GM12865 (cell line): ENCODE measurements at places on chromosomes 2 and 18.

GRCh38 chr18:36798738-36799473 is 29.9 kb downstream of the TPGS2 start:
- no peak for DNase-seq

GRCh38 chr2:99238599-99238998 is 16.9 kb downstream of the LYG2 start:
- DNase-seq: no peak

DNA sequence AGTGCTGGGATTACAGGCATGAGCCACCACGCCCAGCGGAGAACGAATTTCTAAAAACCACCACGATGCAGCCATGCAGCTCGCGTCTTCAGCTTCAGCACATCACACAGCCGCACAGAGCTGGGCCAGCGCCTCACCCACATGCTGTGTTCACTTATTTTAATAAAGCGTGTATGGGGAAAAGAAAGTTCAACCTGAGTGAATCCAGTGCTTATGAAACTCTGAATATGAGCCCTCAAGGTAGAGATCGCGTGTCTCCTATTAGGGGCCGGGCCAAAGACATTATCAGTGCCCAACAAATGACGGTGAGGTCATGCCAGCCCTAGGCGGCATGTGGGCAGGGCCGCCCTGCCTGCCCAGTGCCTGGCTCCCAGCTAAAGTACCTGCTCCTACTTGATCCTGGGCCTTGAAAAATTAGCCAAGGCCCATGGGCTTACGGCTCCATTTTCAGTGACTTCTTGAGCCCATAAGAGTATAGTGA is 44.3 kb downstream of the SPRED2 start:
- peak; percentile 93 for DNase-seq

DNA sequence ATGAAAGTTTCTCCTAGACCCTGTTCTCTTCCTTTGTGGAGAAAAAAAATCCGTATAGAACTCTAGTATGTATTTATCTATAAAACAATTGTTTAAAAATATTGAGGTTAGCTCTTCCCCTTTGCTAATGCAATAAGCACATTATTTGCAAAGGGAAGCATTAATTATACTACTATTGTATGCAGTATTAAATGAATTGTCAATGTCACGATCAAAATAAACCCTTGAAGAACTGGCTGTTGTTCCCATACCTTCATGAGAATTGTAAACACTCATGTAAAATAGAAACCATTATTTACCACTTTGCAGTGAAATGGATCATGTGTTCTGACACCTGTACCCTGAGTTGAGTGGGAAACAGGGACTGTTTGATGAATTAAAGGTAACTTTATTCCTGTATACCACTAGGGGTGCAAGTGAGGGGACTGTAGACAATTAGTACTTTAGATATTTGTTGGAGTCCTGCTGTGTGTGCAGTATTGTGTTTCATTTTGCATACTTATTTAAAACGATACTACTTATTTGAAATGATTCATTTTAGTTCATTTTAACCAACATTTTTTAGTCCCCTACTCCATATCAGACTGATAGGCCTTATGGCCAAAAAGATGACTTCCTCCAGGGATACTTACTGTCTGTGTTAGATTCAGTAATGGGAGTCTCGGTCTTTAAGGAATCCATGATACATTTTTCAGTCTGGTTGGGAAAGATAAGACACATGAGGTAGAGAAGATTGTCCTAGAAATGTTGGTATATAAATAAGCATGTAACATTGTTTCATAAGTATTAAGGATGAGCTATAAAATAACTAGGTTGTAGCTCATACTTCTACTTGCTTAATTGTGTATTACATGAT is 7.9 kb downstream of the PKP4 start:
- peak; percentile 46 for DNase-seq

DNA sequence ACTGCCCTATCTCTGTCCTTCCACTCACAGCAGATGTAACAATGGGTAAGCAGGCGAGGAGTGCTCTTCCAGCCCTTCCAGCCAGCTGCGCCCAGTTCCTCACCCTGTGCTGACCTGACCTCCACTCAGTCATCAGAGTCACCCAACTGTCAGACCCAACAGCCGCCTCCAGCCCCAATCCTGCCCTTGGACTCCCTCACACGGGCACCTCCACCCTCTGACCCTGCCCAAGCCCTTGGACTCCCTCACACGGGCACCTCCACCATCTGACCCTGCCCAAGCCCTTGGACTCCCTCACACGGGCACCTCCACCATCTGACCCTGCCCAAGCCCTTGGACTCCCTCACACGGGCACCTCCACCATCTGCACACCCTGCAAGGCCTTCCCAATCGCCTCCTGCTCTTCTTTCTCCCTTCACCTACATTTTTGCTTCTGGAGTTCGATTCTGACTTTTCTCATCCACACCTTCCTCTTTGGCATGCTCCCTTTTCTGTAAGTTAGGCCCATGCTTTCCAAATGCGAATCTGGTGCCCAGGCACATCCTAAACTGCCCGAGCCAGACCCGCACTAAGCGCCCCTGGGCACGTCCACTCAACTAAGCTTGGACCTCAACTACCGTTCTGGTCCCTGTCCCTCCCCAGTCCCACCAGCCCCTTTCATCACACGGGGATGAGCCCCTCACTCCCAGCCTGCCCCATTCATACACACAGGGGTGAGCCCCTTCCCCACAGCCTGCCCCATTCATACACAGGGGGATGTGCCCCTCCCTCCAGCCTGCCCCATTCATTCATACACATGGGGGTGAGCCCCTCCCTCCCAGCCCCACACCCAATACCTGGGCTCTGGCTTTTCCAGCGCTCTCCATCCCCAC is 15.9 kb downstream of the EIPR1 start:
- DNase-seq: no peak

DNA sequence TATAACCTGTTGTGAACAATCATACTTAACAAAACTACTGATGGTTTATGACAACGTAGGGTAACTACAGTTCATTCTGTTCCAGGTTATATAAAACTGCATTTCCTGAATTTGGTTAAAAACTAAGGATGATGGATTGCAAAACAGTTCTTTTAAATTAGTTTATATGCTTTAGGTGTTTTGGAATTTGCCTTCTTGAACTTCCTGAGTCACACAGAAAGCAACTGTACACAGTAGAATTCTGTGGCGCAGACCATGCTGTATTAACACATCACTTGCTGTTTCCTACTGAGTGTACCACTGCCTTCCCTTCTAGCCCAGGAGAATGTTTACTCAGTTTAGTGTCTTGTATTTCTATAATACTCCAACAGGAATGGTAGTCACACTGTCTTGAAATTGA is 19.4 kb downstream of the ITGB1BP1 start:
- no peak for DNase-seq

- DNase-seq: no peak
Measured at GRCh38 chr18:10169064-10169562, 255.3 kb downstream of the VAPA start.

- DNase-seq: no peak
Measured at GRCh38 chr18:25141886-25142285, 210.1 kb downstream of the ZNF521 start.

DNA sequence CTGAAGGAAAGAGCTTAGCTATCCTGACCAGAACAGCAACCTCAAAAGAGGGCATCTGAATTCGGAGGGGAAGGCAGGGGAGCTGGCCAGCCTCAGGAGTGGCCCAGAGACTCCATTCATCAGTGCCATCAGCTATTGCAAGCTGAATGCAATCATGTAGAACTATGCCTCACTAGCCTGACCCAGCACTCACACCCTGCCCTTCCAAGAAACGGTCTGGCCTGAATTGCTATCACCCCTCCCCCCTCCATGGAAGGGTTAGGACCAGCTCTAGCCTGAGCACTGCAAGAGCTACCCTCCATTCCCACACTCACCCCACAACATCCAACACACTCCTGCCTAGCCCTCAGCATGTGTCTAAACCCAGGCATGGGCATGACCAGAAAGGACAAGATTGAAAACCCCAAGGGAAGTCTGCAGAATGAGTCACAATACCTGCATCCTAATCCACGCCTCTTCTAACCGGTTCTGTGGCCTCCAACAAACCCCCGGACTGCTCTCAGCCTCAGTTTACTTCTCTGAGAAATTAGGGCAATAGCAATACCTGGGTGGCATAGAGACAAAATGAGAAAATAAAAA is 120.3 kb downstream of the BCL11A start:
- no peak for DNase-seq

- no peak for DNase-seq
Measured at GRCh38 chr2:56299171-56299691, 115.4 kb downstream of the CCDC85A start.

DNA sequence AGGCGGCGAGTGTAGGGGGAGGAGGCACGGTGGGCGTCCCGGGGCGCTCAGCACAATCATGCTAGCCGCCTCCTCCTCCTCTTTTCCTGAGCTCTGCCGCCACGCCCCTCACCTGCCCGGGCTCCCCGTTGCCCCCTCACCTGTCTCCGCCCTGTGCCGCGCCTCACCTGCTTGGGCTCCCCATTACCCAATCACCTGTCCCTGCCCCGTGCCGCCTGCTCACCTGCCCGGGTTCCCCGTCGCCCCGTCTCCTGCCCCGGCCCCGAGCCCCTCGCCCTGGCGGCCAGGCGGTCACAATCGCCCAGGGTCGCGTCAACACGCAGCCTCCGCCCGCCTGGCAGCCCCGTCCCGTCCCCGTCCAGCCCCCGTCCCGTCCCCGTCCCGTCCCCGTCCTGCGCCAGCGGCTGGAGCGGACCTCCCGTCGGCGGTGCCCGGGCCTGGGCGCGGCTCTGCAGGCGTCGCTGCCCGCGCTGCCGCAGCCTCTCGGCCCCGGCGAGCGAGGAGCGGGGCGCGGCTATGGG is at the start of gene DCDC2C:
Gene DCDC2C (plus strand): TSS at position 340 of the 521 bp plus-strand sequence. CDS start 177 bp downstream, at position 517.
- no peak for DNase-seq

GRCh38 chr2:113124984-113125855 is 2.2 kb upstream of the IL1RN start:
- no peak for DNase-seq

DNA sequence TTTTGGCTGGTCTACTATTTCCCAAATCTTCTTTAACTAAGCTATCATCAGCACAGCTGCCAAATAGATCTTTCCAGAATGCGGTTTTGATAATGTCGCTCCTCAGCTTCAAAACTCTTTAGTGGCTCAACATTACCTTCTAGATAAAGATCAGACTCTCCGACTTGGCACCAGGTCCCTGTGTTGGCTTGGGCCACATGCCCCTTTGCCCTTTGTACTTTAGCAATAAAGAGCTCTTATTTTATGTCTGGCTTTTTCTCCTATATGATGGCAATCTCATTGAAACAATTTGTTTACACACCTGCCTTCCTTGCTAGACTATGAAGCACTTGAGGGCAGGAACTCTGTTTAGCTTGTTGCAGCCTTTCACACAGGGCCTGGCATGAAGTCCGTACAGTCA is 128.9 kb upstream of the GATA6 start:
- no peak for DNase-seq

DNA sequence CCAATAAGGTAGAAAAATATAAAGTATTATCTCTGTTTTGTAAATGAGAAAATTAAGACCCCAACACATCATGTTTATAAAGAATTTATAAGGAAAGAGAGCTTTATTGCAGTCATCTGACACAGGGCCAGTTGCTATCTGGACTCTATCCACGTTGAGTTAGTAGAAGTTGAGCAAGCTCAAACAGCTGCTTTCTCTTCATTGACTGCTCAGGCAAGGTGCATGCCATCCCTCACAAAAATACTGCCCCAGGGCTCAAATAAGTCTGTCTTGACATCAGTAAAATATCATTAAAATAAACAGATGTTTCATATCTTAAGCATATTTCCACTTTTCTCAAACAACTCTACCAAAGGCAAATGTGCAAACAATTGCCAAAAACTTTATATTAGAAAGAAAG is 14.8 kb downstream of the COL5A2 start:
- no peak for DNase-seq

GRCh38 chr2:41598161-41598894 is 449.5 kb upstream of the PKDCC start:
- DNase-seq: no peak

DNA sequence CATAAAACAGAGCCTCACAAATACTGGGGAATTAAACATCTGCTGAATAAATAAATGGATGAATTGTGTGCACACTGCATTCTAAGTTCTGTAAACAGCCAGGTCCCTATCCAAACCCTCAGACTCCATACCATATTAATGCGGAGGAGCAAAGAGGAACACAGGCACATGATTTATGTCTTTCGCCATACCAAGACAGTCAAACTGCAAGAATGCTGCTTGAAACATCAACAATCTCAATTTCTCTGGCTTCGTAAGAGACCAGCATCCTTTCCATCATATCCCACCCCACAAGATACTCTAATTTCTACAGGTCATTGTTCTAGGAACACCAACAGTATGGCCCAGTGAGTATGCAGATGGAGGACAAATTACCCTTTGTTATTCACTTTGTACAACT is 15.0 kb downstream of the KANSL3 start:
- DNase-seq: no peak

DNA sequence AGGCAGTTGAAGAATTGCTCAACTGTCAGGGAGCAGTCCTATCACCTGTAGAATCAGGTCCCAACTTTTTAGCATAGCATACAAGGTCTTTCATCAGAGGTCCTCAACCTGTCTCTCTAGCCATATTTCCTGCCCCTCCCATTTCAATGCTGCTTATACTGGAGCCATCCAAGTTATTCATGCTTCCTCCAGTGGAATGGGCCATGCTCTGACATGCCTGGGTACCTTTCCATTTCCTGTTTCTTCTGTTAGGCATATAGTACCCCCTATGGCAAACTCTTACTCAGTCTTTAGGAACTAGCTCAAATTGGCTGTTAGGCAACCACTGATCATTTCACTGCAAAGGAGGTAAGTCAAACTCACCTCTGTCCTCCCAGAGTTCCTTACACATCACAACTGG is 51.0 kb upstream of the ABCA12 start:
- no peak for DNase-seq

- DNase-seq: peak; percentile 86
Measured at GRCh38 chr18:21599585-21600525, 649 bp downstream of the ESCO1 start.

- no peak for DNase-seq
Measured at GRCh38 chr2:118945881-118946280, 3.9 kb downstream of the MARCO start.
